ENCODE measurements at places on chromosomes 4 and X.

DNA sequence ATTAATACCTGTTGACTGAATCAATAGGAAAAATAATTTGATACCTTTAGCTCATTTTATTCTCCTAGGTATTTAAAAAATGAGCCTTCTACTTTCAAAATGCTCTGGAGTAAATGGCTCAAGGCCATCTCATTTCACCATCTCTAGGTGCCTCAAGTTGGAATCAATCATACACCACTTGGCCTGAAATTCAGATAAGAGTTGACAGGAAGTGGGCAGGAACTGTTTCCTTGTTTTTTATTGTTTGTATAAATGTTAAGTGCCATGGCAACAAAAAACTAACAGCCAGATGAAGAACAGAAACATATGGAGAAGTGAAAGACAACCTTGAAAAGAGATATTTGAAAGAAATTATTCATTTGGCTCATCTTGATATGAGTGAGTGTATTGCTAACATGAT lies 12.4 kb downstream of the LIMCH1 start:
- no peak for DNase-seq

DNA sequence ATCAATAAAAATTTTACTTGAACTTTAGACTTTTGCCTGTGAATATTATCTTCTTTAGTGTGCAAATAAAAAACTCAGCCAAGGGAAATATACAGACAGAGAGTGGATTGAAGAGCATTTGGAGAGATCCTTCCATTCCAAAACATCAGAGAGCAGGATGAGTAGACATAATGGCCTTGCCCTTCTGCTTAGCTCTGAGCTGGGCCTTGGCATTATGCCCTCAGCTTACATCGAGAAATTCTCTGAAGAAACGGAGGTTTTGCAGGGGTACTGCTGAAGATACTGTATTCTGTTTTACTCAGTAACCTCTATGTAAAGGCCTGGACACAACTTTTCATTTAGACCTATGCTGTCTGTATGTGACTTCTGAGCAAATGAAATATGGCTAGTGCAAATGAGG lies 317.4 kb downstream of the STIM2 start:
- DNase-seq: no peak

- no peak for DNase-seq
Measured at GRCh38 chr4:138437263-138437851, 195.2 kb upstream of the SLC7A11 start.

GRCh38 chr4:337932-338758 lies 531 bp downstream of the ZNF141 start:
- peak; percentile 68 for DNase-seq

DNA sequence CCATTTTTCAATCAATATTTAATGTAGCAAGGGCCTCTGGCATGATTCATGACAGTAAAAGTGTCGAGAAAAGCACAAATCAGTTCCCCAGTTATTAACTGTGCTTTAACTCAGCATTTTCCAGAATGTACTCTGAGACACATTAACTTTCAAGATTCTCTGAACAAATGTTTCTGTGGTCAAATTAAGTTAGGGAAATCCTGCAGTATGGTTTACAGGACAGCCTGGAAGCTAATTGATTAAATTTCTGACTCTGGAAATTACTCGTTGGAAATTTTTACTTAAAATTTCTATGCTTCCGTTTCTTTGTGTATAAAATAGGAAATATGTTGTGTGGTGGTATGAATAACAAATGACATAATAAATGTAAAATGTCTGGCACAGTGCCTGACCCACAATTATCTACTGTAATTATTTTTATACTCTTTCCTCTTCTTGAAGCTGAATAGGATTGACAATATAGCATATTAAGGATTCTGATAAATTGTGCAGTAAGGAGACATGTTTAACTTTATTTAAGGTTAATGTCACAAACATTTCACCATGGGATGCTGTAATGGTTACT lies 33.7 kb downstream of the STK32B start:
- no peak for DNase-seq

- DNase-seq: no peak
Measured at GRCh38 chrX:19748896-19749680, 138.3 kb downstream of the SH3KBP1 start.

GRCh38 chr4:92528541-92528940 lies 224.8 kb downstream of the GRID2 start:
- DNase-seq: no peak

DNA sequence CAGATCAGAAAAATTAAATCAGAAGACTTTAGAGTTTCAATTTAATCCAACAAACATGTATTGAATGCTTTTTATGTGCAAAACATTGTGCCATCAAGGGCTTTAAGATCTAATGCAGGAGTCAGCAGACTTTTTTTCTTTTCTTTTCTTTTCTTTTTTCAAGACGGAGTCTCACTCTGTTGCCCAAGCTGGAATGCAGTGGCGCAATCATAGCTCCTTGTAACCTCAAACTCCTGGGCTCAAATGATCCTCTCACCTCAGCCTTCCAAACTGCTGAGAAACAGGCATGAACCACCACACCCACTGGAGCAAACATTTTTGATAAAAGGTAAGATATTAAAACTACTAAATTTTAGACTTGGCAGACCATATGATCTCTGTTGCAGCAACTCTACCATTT lies 24.6 kb upstream of the LRBA start:
- DNase-seq: no peak

- DNase-seq: no peak
Measured at GRCh38 chrX:130109429-130110378, 593 bp downstream of the ELF4 start.

- no peak for DNase-seq
Measured at GRCh38 chr4:139761461-139761860, 95.8 kb downstream of the MGST2 start.

GRCh38 chr4:82611982-82612381 lies 50.2 kb upstream of the TMEM150C start:
- no peak for DNase-seq

GRCh38 chr4:78629991-78630541 lies 78.5 kb downstream of the ANXA3 start:
- DNase-seq: no peak

- no peak for DNase-seq
Measured at GRCh38 chr4:147741190-147741788, 9.4 kb downstream of the ARHGAP10 start.

DNA sequence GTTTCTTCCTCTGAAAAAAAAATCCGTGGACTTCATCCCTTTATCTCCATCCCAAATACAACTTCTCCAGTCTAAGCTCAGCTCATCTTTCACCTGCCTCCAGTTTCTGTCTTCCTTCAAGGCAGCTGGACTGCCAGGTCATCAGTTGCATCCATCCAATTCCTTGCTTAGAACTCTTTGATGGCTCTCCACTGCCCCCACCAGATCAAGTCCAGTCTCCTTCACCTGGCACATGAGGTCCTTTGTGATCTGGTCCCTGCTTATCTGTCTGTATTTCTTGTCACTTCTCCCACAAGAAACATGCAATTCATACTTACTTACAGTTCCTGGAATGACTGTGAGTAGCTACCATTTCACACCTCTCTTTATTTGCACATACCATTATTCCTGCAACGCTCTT lies 33.8 kb downstream of the OTUD6A start:
- DNase-seq: no peak

DNA sequence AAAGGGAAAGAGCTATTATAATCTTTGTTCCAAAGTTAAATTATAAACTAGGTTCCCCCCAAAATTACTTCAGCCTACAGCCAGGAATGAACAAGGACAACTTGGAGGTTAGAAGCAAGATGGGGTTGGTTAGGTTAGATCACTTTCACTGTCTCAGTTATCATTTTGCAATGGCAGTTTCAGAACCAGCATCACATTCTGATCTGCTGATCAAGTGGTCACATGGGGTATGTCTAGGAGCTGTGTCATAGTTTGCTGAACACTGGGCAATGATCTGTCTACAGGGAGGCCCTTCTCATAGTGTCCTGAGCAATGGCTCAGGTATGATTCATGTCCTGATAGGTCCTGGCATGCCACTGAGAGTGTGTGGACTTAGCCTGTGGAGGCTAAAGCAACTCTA lies 41.6 kb upstream of the XIAP start:
- DNase-seq: no peak

- DNase-seq: no peak
Measured at GRCh38 chr4:150418757-150419410, 163.1 kb upstream of the MAB21L2 start.

- DNase-seq: no peak
Measured at GRCh38 chr4:163473576-163473975, at the start of gene TKTL2. Gene TKTL2 (minus strand): TSS chr4:163473754. CDS start chr4:163473734, 20 bp downstream.

- DNase-seq: no peak
Measured at GRCh38 chr4:86927843-86928395, 6.9 kb upstream of the AFF1 start.

GRCh38 chr4:140463614-140464013 lies 34.5 kb downstream of the MGAT4D start:
- no peak for DNase-seq

GRCh38 chr4:44279469-44279868 lies 169.1 kb downstream of the KCTD8 start:
- DNase-seq: no peak

- DNase-seq: no peak
Measured at GRCh38 chr4:158211222-158211621, 936 bp downstream of the TMEM144 start.

DNA sequence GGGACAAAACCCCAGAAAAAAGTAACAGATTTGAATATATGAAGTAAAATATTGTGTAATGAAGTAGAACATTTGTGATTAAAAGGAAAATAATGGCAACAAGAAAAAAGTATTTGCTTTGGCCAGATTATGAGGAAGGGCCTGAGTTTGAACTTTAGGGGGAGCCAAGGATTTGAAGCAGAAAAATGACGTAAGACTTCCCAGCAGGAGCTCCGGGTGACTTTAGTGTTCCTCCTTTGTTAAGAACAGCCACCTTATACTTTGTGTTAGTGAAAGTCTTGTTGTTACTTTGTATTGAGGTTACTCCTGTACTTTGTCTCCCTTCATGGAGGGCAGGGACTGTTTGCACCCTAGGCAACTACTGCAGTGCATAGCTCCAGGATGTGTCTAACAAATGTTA lies 41.1 kb downstream of the DCUN1D4 start:
- DNase-seq: no peak

GRCh38 chr4:26529479-26529878 lies 39.2 kb upstream of the CCKAR start:
- DNase-seq: no peak

DNA sequence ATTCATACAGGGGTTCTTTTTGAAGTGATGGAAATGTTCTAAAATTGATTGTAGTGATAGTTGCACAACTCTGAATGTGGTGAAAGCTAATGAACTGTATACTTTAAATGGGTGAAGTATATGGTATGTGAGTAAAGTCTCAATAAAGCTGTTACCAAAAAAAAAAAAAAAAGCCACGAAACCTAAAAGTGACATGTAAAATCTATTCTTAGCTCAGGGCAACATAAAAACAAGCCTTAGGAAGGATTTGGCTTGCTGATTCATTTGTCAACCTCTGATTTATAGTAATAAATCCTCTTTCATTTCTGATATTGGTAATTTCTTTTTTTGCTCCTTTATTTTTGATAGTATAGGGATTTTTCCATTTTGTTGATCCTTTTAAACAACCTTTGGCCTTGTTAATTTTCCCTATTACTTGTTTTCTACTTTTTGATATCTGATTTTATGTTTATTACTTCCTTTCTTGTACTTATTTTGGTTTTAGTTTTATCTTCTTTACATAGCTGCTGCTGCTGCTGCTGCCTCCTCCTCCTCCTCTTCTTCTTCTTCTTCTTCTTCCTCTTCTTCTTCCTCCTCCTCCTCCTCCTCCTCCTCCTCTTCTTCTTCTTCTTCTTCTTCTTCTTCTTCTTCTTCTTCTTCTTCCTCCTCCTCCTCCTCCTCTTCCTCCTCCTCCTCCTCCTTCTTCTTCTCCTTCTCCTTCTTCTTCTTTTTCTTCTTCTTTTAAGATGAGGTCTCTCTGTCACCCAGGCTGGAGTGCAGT lies 79.4 kb downstream of the ADGRG4 start:
- no peak for DNase-seq

- no peak for DNase-seq
Measured at GRCh38 chr4:44544158-44544557, 95.5 kb upstream of the KCTD8 start.

DNA sequence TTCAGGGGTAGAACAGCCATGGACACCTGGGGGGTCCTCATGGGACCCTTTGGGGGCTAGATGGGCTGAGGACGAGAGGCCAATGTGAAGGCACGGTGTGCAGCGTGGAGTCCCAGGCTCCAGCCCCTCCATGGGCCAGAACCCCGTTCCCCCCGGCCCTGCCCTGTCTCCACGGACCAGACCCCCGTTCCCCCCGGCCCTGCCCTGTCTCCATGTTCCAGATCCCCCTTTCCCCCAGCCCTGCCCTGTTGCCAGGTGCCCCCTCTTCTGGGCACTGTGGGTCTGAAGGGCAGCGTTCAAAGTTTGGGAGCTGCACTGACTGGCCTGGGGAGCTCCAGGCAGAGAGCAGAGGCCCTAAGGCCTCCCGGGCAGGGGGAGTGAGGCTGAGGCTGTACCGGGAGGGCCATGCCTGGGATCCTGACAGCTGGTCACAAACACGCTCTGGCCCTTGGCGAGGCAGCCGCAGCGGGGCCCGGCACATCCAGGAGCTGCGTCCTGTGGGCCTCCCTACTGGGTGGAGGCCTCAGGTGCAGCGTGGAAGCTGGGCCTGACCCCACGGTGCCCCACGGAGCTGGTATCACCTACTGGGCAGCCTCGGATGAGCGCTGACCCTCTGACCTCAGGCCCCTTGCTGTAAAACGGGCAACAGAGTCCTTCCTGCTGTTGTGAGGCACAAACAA lies 8.9 kb downstream of the DGKQ start:
- DNase-seq: no peak

- DNase-seq: no peak
Measured at GRCh38 chr4:148044912-148045352, 313.0 kb downstream of the ARHGAP10 start.

GRCh38 chr4:83362492-83363329 lies 28.1 kb upstream of the HPSE start:
- DNase-seq: no peak

GRCh38 chr4:23728393-23728792 lies 161.5 kb downstream of the PPARGC1A start:
- no peak for DNase-seq

GRCh38 chr4:8502836-8503585 lies 62.4 kb downstream of the TRMT44 start:
- no peak for DNase-seq

- DNase-seq: no peak
Measured at GRCh38 chr4:87532109-87532508, 2.9 kb upstream of the SPARCL1 start.

- DNase-seq: no peak
Measured at GRCh38 chr4:94598758-94599157, 147.0 kb downstream of the PDLIM5 start.

DNA sequence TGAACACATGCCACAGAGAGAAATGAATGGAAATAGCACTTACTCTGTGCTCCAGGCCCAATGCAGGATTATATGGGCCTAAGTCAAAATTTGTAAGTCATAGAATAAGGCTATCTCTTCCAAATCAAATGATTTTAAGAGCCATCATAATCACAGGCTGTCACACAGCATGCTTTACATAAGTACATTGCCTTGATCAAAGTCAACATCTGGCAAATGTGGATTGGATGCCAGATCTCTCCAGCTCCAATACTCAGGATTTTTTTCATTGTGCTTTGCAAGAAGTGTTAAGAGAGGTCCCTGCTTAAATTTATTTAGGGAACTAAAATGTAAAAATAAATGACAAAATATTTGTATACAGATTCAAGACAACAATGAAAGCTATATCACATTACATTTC lies 299.9 kb downstream of the PRDM5 start:
- no peak for DNase-seq

Measured in activated naive CD4-positive, alpha-beta T cell (primary cell).